ENCODE measurements at places on chromosomes 12 and 14. TPM values are rescaled to one million over a fixed set of nuclear protein-coding genes. Genes with fewer than 3 reads are reported as not detected.
A peak's percentile ranks its signal among the peaks of the same experiment; 100 is the strongest.

DNA sequence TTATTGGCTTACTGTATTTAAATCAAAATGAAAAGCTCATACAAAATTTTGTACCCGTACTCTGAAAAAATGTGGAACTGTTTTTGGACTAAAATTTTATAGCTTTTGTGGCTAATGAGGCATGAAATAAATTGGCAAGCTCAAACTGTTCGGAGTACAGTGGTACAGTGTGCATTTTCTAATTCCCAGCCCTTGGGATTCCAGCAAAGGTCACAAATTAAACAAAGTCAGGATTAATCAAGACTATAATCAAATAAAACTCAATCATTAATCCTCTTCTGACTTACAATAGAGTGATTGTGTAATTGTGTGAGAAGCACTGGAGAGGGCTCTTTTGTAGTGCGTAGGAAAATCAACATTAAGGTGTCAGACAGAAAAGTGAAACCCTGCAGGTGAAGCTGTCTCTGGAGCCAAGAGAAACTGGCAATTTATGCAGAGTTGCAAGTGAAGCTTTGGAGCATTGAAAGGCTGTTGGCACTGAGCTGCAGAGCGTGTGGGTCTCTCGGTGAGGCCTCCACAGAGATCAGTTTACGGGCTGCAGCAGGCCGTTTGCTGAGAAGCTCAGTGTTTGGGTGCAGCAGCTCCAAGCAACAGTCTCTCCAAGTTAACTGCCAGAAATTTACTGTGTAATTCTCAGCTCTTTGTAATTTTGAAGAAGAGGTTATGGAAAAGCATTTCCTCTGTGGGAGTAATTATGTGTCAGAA lies 275.9 kb downstream of the FBXL14 start:
- DNase-seq, result peak; percentile 70
- no peak overlapping the region for H3K4me3 ChIP-seq
- peak overlapping the region; percentile 8 for H3K27ac ChIP-seq
- no peaks in the 10 kb centered on the region for H3K36me3 ChIP-seq
- no peaks in the 10 kb centered on the region for H3K27me3 ChIP-seq

GRCh38 chr12:42854826-42855225 lies 265.3 kb upstream of the PRICKLE1 start:
- no peak overlapping the region for H3K4me3 ChIP-seq
- H3K27me3 ChIP-seq, result no peaks in the 10 kb centered on the region
- H3K36me3 ChIP-seq, result no peaks in the 10 kb centered on the region
- H3K4me1 ChIP-seq, result no peaks in the 10 kb centered on the region

GRCh38 chr12:51341251-51342007 lies 5.0 kb downstream of the CELA1 start:
- DNase-seq, result peak; percentile 84
- peaks cover 4% of the 10 kb centered on the region for H3K4me1 ChIP-seq
- H3K27ac ChIP-seq, result no peak overlapping the region
- H3K4me3 ChIP-seq, result peak overlapping the region; percentile 43
- no peaks in the 10 kb centered on the region for H3K36me3 ChIP-seq

- H3K36me3 ChIP-seq, result no peaks in the 10 kb centered on the region
- H3K27me3 ChIP-seq, result no peaks in the 10 kb centered on the region
- H3K27ac ChIP-seq, result no peak overlapping the region
Measured at GRCh38 chr12:67988601-67989021, 636 bp upstream of the IFNG-AS1 start.

- peak; percentile 75 for DNase-seq
- no peaks in the 10 kb centered on the region for H3K36me3 ChIP-seq
- H3K4me3 ChIP-seq, result no peak overlapping the region
- H3K27ac ChIP-seq, result peak overlapping the region; percentile 95
Measured at GRCh38 chr14:73761618-73762355, 47.6 kb upstream of the PNMA1 start.

DNA sequence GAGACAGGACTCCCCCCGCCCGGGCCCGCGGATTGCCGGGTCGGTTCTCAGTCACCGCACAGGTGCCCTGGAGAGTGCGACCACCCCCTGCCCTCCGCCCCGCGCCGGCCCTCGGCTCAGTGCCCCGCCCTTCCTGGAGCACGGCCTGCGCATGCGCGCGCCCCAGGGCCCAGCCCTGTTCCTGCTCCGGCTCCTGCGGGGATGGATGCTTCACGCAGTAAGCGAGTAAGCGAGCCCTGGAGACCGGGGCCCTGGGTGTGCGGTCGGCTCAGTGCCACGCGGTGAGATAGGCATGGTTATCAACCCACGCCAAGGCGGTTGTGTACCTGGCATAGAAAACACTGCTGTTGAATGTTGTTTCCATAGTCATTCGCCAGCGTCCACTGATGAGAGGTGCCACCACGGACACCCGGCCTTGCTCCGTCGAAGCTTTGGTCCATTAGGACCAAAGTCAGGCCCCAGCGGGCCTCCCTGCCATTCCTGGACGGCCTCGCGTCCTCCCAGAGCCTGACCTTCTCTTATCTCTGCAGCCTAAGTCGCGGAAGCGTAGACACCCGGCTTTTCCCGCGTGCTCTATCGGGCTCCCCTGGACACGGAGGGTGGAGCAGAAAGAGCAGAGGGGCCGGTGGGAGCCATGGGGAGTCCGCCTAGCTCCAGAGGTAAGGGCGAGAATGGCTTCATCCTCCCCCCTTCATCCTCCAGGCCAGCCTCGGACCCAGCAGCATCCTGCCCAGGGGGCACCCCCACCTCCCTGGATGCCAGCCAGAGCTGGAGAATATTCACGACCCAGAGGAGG lies 90.6 kb downstream of the PAPOLA start:
- DNase-seq, result peak; percentile 68
- peaks cover 2% of the 10 kb centered on the region for H3K27me3 ChIP-seq
- no peak overlapping the region for H3K4me3 ChIP-seq
- H3K27ac ChIP-seq, result no peak overlapping the region
- no peaks in the 10 kb centered on the region for H3K36me3 ChIP-seq

DNA sequence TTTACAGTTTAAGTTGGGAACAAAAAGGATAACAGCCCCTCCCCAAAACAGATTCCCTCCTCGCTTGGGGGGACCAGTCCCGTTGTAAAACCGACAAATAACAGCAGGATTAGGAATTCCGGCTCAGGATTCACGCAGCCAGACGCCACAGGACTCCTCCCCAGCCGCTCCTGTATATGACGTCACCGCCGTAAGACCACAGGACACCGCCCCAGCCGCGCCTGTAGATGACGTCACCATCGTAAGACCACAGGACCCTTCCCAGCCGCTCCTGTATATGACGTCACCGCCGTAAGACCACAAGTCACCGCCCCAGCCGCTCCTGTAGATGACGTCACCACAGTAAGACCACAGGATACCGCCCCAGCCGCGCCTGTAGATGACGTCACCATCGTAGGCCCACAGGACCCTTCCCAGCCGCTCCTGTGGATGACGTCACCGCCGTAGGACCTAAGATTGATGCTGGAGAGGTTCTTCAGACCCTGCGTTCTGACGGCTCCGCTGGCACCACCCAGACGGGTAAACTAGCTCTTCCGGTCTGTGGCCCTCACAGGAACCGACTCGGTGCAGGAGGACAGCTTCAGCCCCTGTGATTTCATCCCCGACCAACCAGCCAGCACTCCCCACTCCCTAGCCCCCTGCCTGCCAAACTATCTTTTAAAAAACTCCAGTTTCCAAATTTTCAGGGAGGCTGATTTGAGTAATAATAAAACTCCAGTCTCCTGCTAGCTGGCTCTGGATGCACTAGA lies 43.9 kb upstream of the FBRSL1 start:
- no peaks in the 10 kb centered on the region for H3K36me3 ChIP-seq
- DNase-seq, result peak; percentile 84
- H3K27me3 ChIP-seq, result no peaks in the 10 kb centered on the region
- H3K4me3 ChIP-seq, result peak overlapping the region; percentile 11

DNA sequence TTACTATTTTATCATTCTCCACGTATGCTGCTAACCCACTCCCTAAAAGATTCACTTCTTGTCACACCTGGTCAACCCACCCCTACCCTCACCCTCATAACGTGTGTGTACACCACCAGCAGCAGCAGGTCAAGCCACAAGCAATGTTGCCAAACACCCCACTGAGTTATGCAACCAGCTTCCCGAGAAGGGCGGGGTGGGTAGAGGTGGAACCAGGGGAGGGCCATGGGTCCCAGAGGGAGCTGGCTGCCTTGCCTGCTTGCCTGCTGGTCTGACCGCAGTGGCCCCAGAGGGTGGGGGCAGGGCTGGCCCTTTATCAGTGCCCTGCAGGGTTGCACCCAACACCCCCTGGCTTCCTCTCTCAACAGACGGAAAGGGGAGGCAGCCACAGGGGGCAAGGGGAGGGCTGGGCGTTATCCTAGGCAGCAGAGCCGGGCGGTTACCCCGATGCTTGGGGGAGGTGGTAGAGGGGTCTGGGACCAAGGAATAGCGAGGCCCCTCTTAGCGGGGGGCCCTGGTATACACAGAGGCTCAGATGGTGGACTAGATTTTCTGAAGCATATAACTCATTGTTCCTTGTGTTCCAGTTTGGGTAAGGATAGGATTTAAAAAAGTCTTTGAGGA lies 3.5 kb upstream of the NFE2 start:
- peaks cover 12% of the 10 kb centered on the region for H3K4me1 ChIP-seq
- no peaks in the 10 kb centered on the region for H3K27me3 ChIP-seq
- no peaks in the 10 kb centered on the region for H3K36me3 ChIP-seq
- no peak overlapping the region for H3K4me3 ChIP-seq
- H3K27ac ChIP-seq, result no peak overlapping the region

- no peak overlapping the region for H3K4me3 ChIP-seq
- no peaks in the 10 kb centered on the region for H3K36me3 ChIP-seq
- H3K27ac ChIP-seq, result peak overlapping the region; percentile 92
- H3K27me3 ChIP-seq, result no peaks in the 10 kb centered on the region
- peaks cover 4% of the 10 kb centered on the region for H3K4me1 ChIP-seq
Measured at GRCh38 chr12:6272300-6273204, 37.9 kb upstream of the PLEKHG6 start.

DNA sequence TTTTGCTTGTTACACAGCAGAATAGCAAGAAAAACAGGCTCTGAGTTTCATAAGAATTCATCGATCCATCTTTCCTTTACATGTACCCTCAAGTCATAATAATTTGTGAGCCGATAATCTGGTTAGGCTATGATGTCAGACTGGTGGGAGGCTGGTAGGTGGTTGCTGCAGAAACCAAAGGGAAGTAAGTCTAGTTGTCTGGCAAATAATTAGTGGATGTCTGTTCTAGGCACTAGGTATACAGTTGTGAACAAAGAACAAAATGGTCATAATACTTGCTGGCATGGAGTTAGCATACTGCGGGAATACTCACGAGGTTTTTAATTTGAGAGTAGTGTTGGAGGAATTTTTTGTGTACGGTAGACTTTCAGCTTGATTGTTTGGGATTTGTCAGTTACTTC lies 8.8 kb downstream of the SUSD6 start:
- peaks cover 82% of the 10 kb centered on the region for H3K4me1 ChIP-seq
- DNase-seq, result no peak
- H3K27ac ChIP-seq, result no peak overlapping the region
- no peaks in the 10 kb centered on the region for H3K27me3 ChIP-seq
- no peaks in the 10 kb centered on the region for H3K36me3 ChIP-seq
- H3K4me3 ChIP-seq, result no peak overlapping the region

DNA sequence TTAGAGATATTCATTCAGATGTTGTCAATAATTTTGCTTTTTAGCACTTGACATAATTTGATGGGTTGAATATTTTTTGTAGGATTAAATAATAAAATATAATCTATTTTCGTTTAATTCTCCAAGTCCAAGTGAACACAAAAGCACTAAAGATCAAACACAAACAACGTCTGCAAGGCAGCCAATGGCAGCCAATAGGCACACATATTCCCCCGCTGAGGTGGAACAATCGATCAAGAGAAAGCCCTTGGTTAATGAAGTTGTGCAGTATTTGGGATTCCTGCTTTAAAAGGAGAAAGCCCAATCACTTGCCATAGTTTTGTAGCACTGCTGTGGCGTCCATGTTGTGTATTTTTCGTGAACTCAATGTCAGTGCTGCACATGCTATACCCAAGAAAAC lies 1.5 kb downstream of the DHRS7 start:
- no peaks in the 10 kb centered on the region for H3K27me3 ChIP-seq
- H3K4me3 ChIP-seq, result peak overlapping the region; percentile 26
- no peak for DNase-seq
- no peak overlapping the region for H3K27ac ChIP-seq
- no peaks in the 10 kb centered on the region for H3K36me3 ChIP-seq

DNA sequence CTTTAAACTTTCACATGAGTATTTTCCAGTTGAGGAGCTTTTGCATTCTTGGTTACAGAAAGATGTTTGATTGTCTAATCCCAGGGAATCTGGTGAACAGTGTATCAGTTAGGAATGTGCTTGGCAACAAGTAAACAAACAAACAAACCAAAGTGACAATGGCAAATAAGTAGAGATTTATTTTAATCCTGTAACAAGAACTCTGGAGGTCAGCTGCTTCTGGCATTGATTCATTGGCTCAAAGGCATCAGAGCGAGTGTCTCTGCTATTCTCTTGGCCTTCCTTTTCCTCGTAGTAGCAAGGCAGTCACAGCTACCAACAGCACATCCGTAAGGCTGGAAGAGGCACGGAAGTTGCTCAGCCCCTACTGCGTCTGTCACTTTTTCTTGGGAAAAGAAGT lies 37.2 kb downstream of the CRADD start:
- peaks cover 2% of the 10 kb centered on the region for H3K4me1 ChIP-seq
- no peaks in the 10 kb centered on the region for H3K27me3 ChIP-seq
- H3K36me3 ChIP-seq, result no peaks in the 10 kb centered on the region
- DNase-seq, result no peak

DNA sequence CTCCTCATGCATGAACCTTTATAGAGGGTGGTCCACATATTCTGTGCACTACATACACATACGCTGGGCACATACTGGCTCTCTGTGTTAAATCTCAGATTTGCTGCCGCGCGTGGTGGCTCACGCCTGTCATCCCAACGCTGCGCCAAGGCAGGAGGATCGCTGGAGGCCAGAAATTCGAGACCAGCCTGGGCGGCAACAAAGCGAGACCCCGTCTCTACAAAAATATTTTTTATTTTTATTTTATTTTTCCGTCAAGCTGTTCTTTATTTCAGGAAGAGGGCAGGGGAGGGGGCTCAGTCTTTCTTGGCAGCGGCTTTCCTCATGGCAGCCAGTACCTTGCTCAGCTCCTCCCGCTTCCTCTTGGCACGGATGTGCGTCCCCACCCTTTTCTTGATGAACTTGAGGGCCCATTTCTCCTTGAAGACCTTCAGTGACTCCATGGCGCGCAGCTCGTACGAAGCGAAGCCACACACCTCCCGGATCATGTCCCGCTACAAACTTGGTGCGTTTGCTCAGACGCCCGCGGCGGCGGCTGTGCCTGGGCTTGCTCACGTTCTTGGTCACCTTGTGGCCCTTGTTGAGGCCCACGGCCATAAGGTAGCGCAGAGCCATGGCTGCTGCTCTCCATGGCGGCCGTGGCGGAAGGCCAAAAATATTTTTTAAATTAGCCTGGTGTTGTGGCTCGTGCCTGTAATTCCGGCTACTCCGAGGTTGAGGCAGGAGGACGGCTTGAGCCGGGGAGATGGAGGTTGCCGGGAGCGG lies 3.2 kb downstream of the DCAF4 start:
- H3K36me3 ChIP-seq, result no peaks in the 10 kb centered on the region
- no peaks in the 10 kb centered on the region for H3K4me1 ChIP-seq
- no peak overlapping the region for H3K4me3 ChIP-seq
- H3K27ac ChIP-seq, result no peak overlapping the region
- DNase-seq, result no peak
- no peaks in the 10 kb centered on the region for H3K27me3 ChIP-seq

The GLIPR1L2 gene
- 1.1 TPM for total RNA-seq

The VWF gene
- total RNA-seq, result 183 TPM

The REM2 gene
- total RNA-seq, result 0.63 TPM

The LPAR5 gene
- total RNA-seq, result 4.9 TPM

The CELA1 gene
- not detected for total RNA-seq

The HOXC12 gene
- total RNA-seq, result not detected

The PNMA1 gene
- total RNA-seq, result 53.1 TPM

The TTC6 gene
- total RNA-seq, result not detected
